Bone marrow (tissue), 2 donors: ENCODE measurements at places on chromosomes 2 and 18.

DNA sequence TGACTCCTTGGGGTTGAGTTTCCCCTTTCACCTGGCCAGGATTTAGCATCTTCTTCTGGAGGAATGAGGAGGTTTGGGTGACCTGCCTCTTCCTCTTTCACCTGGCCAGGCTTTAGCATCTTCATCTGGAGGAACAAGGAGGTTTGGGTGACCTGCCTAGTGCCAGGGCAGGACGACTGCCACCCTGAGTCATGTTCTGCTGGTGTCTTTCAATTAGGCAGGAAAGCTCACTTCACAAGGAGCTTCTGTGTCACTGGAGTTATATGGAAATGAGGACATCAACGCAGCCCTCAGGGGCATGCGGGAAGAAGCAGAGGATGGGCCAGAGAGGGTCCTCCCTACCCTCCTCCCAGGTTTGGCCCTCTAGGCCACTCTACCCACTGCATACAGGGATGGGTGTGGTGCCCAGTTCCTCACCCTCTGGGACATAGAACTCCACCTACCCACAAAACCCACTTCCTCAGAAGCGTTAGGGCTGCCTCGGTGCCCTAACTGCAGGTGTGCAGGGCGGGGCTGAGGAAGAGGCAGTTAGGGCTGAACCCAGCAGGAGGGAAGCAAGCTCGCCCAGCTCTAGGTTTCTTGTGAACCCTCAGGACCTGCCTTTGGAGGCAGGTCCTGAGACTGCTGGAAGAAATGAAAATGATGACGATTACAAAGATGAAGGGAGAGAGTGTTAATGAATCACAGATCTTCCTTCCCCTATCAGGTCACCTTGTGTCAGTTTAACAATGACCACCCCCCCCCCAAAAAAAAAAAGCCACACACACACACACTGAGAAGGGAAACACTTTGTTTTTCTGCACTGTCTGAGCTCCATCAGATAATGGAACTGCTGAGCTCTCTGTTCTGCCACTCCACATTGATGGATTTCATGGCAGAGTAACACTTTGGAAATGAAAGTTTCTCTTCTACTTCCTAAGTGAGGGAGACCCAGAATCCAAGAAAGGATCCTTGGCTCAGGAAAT, 71.0 kb downstream of the ARL4C start:
- DNase-seq = no peak

- DNase-seq = no peak
These were observed 37.7 kb upstream of the NEMP2 start for GRCh38 chr2:190572246-190572645.

- no peak for DNase-seq
These were observed 15.3 kb downstream of the TM4SF20 start for GRCh38 chr2:227363756-227364155.

- no peak for DNase-seq
These were observed 284.6 kb upstream of the LRP1B start for GRCh38 chr2:142415461-142415860.

GRCh38 chr18:22844190-22844589, 88.9 kb upstream of the RBBP8 start:
- no peak for DNase-seq

DNA sequence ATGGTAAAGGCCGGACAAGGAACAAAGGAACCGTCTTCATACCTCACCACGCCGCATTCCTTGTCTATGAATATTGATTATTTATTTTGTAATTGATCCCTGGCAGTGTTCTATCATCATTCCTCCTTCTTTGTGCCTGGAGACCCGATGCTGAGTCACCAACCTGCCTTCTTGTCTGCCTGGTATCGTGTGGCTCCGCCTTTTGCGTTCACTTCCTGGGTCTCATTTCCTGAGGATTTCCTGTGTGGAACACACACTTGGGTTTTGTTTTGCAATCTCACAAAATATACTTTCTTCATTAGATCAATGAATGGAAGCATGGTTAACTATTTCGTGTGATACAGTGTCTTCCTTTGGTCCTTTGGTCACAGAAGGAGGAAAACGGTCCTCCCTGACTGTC, 95.5 kb upstream of the SNTG2 start:
- DNase-seq = no peak

GRCh38 chr2:101419096-101419663, 31.9 kb upstream of the CREG2 start:
- no peak for DNase-seq

DNA sequence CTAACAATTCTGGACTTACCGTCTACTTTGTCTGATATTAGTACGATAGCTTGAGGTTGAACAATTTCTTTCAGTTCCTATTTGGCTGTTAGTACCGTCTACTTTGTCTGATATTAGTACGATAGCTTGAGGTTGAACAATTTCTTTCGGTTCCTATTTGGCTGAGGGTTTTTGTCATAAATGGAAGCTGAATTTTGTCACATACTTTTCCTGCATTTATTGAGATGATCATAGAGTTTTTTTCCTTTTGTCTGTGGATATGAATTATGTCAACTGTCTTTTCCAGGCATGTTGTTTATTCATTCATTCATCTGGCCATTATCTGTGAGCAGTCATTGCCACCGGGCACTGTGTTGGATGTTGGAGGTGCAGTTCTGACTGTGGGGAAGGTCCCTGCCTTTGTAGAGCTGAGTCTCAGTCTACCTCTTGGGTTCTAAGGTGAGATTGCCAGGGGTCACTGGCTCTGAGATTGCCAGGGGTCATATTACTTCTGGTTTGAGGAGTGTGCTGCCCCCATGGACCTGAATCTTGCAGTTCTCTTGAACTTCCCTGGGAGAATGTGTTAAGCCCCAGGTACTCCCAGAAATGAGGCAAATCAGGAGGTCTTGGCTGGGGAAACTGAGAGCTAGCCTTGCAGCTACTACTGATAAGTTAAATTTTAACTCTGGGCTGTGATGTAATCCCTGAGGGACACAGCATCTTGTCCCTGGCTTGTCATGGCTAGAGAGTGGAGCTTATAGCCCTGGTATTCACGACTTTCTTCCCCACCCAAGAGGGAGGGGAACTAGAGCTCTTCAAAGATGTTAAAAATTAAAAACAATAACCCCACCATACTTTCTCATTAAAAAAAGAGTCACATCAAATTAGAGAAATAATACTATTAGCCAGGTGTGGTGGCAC, 89.1 kb upstream of the MBOAT2 start:
- no peak for DNase-seq

- DNase-seq = no peak
These were observed 13.9 kb upstream of the BUB1 start for GRCh38 chr2:110691612-110692258.

DNA sequence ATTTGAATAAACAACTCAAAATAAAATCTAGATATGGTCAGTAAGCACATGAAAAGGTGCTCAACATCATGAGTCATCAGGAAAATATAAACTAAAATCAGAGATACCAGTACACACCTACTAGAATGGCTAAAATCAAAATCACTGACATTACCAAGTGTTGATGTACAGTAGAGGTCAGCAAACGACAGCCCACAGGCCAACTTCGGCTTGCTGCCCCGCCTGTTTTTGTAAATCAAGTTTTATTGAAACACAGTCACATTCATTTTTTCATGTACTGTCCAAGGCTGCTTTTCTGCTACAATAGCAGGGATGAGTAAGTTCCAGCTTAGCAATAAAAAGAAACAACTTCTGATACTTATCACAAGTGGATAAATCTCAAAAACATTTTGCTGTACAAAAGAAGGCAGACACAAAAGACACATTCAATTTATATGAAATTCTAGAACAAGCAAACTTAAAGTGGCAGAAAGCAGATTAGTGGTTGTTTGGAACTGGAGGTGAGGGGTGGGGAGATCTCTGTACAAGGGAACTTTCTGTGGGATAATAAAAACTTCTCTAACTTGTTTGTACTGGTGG, 32.1 kb downstream of the TRAK2 start:
- no peak for DNase-seq

DNA sequence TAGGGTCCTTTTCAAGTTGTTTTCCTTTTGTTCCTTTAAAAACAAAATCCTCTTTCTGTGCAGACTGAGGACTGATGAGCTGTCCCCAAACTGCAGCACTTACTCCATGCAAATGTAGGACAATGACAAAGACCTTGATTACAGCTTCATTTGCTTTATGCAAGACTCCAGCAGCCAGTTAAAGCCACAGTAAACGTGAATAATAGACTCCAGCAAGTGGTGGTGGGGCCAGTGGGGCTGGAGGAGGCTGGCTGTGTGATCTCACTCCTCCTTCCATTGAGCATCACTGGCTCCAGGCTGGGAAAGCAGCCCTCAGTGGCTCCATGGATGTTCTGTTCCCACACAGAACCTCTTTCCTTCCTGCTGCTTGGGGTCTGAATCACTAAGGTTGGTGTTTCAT, 306.0 kb upstream of the CELF4 start:
- DNase-seq = no peak

GRCh38 chr2:104863468-104864279, 9.8 kb downstream of the POU3F3 start:
- no peak for DNase-seq

GRCh38 chr2:189013671-189014448, 39.7 kb downstream of the COL3A1 start:
- DNase-seq = no peak

- DNase-seq = no peak
These were observed 64.0 kb upstream of the CERS6 start for GRCh38 chr2:168392024-168392423.

DNA sequence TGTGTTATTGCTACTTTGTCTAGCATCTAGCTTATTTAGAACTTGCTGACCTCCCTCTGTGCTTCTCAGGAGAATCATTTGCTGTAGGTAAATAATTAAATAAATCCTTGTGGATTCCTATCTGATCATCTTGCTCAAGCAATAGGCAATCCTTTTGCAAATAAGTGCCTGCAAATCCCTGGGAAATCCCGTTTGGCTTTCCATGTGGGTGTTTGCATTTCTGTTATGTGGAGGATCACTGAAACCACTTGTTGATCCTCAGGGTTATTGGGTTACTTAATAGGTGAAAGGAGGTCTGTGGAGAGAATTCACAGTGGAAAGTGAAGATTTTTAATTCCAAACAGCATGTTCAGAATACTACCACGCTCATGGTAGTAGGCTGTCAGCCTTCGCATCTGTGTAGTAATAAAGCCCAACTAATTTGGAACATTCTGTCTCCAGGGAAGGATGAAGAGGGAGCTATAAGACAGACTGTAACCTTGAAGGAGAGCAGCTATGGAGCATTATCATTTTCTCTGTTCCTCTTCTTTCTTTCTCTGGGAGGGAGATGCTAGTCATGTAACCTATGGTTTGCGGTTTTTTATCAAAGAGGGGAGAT, 72.5 kb downstream of the GULP1 start:
- no peak for DNase-seq

DNA sequence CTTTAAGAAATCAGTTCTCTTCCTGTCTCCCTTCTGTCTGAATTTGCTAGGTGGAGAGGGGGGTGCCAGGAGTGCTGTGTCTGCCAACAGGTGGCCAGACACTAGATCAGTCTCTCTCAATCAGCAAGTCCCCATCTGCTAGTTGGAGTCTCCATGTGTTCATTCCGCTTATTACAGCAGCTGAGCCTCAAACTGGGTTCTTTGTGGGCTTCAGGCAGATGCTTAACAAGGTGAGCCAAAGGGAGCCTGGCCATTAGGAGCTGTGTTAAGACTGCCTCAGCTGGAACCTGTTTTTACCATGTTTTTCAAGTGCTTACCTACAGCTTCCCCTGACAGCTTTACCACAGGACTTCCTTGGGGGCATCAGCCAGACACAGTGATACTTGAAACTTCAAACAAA, 401.9 kb downstream of the LRP1B start:
- no peak for DNase-seq
